ENCODE measurements at places on chromosomes 2 and 18.

DNA sequence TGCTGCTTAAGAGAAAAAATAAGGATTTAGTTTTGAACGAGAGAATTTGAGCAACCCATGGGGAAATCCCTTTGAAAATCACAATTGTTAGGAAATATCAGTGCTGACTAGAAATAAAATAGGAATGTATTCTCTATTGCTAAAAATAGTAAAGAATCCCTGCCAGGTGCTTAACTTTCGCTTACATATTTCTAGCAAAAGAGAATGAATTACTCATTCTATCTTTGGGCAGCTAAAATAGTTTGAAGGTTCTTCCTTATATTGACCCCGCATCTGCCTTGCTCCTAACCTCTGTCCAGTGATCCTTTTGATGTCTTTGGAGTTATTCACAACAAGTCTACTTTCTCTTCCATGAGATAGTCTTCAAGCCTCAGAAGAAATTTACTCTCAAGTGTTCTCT, 103.8 kb downstream of the PLCL1 start:
- DNase-seq, result no peak

DNA sequence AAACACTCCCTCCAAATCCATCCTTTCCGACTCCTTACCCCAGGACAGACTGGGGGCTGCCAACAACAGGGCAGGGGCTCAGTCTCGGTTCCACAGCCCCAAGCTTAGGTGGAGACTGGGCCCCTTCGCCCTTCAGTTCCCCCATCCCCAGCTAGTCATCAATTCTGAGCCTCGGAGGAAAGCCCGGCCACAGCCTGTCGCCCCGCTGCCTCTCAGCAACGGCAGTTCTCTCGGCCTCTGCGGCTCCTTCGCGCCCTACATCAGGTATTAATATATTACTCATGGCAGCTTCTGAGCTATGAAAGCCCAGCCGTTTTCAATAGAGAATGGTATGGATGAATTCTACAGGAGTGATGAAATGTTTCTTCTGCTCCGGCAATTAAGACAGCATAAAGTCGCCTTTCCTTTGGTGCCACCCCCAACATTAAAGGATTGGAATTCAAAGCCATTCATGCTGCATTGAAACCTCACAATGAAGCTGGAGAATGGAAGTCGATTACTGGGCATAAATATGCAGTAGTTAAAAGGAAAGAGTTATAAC, 2.8 kb downstream of the HDAC4 start:
- no peak for DNase-seq

DNA sequence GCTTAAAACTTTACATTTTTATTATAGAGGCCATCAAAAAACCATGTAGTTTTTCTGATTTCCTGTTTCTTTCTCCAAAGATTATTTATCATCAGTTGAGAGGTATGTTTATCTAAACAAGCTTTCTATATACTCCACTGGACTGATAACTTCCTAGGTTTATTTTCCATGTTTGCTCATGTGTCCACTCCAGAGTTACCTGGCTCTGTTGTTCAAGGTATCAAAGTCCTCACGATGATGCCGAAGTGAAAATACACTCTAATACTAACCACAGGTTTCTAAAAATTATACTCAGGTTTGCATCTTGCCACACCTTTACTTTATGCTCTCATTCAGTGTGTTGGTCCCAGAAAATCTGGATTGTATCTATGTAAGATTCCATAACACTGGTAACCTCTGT, 287.9 kb upstream of the GULP1 start:
- DNase-seq, result no peak

DNA sequence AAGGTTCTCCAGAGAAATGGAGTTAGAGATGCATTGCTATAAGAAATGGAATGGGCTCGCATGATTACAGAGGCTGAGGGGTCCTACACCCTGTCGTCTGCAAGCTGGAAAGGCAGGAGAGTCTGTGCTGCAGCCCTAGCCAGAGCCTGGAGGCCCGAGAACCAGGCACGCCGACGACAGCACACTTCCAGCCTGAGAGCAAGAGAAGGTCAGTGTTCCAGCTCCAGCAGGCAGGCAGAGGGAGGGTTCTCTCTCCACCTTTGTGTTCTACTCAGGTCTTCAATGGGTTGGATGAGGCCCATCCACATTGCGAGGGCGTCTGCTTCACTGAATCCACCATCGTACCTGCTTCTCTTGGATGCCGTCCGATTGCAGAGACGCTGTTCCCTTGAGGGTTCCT, 177.6 kb upstream of the HDAC4 start:
- no peak for DNase-seq

DNA sequence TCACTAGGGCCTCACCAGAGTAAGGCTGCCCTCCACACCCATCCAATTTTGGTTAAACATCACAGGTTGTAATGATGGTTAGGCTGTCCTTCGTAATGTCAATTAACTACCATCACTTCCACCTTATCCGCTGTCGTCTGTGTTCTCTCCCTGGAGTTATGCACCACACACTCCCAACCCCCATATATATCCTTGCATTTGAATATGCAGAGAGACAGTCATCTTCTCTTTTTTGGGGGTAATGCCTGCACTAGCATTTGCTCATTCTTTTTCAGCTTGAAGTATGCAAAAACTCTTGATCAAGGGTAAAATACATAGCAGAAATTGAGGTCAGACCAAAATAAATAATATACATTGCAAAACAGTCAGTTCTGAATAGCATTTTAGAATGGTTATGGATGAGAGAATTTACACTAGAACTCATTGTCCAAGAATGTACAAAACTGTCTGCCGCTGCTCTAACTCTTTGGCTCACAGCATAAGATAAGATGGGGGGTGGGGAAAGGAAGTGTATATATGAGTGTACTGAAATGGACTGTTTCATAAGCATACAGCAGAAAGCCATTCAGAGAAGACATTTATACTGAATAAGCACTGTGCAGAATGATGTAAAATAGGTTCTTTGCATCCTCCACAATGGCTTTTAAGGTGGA, 397.8 kb upstream of the CHST9 start:
- DNase-seq, result no peak

DNA sequence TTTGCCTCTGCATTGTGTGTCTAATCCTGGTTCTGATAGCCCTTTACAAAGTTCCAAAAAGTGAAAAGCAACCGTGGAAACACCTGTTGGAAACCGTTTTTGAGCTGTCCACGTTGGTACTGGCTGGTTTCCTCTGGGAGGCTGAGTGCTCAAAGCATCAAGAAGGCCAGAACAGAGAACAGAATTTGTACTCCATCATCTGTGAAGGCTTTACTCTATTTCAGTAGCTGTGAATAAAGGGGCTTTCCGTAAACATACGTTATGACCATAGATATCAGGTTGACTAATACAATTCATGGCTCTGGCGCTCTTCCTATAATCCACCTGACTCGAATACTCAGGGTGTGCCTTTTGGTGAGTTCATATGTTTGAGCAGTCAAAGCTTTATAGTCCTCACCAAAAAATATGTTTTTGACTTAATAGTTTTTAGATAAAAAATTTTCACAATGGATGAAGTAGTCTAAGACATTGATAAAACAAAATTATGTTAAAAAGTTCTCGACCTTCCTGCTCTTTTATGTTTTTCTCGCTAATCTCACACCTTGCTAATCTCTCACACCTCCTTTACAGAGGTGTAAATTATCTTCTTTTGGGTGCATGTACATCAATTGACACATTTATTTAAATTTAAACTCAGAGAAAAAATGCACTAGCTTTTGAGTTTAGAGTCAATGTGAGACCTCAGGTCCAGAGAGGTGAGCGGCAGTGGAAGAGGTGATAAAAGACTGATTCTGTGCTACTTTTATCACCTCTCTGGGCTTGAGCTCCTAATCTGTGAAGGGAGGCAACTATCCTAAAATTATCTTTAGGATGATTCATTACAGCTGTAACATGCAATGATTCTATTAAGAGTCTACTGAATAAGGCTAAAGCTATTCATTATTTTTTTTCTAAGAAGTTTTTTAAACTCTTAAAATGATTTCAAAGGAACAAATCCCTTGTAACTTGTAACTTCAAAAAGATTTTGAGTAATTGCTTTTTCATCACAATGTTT, 65.3 kb downstream of the CXCR4 start:
- no peak for DNase-seq

GRCh38 chr18:51184091-51184457, 13.4 kb downstream of the MEX3C start:
- DNase-seq, result no peak

DNA sequence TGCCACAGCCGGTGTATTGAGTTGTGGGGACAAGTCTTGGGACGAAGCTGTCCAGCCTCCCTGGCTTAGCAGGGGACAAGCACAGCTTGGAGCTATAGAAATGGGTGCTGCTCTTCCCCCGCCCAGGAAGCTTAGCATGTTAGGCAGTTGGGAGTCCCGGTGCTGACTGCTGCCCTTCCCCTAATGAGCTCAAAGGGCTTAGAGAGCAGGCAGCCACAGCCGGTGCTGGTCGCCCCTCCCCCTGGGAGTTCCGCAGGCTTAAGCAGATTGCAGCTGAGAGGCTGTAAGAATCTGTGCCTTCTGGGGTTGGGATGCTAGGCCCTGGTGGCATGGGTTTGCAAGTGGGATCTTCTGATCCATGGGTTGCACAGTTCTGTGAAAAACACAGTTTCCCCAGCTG, 237.3 kb downstream of the DCDC2C start:
- no peak for DNase-seq

GRCh38 chr2:237806334-237806733, 7.8 kb downstream of the RBM44 start:
- no peak for DNase-seq

DNA sequence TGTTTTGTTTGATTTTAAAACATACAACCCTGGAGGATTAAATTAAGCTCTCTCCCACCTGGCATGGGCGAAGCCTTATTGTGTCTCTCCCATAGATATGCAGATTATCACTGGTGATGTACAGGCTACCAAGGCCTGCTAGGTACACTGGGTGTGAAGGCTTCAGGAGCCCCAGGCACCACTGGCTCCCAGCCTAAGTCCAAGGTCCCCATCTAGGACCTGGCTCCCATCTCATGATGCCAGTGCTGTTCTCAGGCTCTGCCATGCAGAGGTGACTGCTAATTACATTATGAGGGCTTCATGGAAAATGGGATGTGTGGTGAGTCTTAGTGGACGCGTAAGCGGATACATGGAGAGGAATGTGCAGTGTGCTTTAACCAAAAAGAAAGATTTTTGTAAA, 201.2 kb upstream of the KLHL29 start:
- no peak for DNase-seq
